Fibroblast of pulmonary artery (primary cell): ENCODE measurements at places on chromosomes 13 and 19.
A peak's percentile ranks its signal among the peaks of the same experiment; 100 is the strongest.

DNA sequence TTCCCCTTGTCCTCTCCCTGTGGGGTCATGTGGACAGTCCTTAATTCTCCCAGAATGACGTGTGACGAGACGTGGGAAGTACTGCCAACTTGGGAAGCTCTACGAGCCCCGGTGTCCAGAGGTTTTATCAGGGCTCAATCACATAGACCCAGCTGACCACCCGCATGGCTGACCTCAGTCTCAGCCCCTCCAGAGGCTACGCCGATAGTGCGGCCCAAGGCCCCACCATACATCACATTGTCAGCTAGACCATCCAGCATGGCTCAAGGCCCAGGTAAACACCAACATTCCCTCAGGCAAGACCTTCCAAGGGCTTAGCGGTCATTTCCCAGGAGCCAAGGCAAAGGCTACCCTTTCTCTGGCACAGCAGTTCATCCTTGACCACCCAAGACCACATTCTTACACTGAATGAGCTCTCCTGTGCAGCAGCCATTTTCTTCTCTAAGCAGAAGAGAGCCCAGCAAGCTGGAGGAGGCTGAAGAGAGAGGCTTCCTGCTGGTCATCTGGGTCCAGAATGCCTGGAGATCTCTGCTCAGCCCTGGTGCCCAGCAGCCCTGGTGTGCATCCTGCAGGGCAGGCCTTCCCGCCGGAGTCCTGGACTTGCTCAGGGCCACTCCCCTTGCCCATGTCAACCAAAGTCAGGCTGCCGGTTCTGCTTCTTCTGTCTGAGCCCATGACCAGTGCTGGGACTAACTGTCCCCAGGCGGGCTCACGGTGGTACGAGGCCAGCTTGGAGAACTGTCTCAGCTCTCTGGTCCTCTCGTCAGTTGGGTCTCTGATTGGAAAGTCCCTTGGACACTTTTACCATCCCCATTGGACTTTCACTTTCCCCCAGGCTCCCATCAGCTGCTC, 7.9 kb upstream of the F10 start:
- no peak for DNase-seq

DNA sequence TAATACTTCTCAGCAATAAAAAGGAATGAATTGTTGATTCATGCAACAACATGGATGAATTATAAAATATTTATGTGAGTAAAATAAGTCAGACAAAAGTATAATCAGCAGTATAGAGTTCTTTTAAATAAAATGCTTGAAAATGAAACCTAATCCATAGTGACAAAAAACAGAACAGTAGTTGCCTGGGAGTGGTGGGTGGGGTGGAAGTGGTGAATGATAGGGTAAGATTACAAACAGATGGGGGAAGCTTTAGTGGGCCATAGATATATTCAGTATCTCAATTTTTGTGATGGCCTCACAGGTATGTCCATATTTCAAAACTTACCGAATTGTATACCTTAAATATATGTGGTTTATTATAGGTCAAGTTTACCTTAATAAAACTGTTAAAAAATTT, 124.9 kb upstream of the UBL3 start:
- DNase-seq, result no peak

- no peak for DNase-seq
Measured at GRCh38 chr19:3249408-3249807, 24.9 kb downstream of the CELF5 start.

GRCh38 chr13:46962281-46962941, 65.6 kb upstream of the HTR2A start:
- peak; percentile 8 for DNase-seq

- DNase-seq, result no peak
Measured at GRCh38 chr13:35722458-35723052, 246.1 kb upstream of the MAB21L1 start.

- DNase-seq, result peak; percentile 90
Measured at GRCh38 chr13:76473552-76474134, 412.6 kb downstream of the KCTD12 start.

DNA sequence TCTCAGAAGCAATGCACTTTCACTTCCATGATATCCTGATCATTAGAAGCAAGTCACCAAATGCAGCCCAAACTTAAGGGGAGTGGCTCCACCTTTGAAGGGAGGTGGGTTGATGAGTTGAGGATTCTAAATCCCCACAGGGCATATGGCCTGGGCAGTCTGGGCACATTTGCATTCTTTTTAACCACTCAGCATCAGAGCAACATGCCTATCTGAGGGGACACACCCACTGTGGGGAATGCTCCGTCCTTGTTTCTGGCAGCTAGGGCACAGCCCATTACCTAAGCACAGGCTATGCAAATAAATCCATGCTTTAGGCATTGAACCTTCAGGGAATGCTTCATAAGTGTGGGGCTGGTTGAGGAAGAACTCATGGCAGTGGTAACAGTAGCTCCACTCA, 12.3 kb upstream of the SACS start:
- DNase-seq, result no peak

DNA sequence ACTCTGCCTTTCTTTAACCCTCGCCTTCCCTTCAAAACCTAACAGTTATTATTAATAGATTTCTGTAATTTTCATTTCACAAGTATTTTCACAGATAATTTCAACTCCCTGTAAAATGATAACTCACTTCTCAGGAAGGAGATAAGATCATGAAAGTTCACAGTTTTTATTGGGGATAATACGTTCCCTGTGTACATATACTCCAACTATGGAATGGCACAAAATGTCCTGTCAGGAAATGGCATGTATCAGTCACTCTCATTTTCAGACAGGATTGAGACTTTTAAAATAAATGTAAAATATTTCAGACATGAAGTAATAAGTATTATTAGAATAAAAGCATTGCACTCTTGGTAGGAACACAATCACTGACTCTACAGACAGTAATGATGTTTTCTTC, 932 bp upstream of the TRAPPC2B start:
- DNase-seq, result no peak

GRCh38 chr13:107806726-107807125, 408.6 kb downstream of the LIG4 start:
- DNase-seq, result no peak
